ENCODE measurements at places on chromosomes 1 and 21.

GRCh38 chr1:164576291-164577271 is 17.6 kb downstream of the PBX1 start:
- peak; percentile 66 for DNase-seq

GRCh38 chr1:173193639-173194038 is 13.5 kb downstream of the TNFSF4 start:
- peak; percentile 89 for DNase-seq

GRCh38 chr1:15627343-15627988 is 10.2 kb downstream of the DDI2 start:
- DNase-seq, result no peak

DNA sequence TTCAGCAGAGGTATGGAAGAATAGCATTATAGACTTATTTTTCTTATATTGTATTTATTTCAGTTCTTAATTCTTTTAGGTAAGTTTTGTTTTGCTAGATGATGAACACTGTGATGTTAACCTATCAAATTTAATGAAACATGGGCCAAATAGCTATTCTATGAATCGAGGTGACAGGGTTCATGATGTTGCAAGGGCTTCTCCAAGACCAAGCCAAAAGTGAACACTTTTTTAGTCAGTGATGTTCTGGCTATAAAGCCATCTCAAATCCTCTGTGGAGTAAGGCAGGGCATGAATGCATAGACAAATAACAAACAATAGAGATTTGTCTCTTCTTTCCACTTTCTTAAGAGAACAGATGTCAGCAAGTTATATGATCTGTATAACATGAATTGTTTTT is 26.7 kb downstream of the C1orf146 start:
- no peak for DNase-seq

- DNase-seq, result no peak
Observed at GRCh38 chr1:96290033-96290432, 431.6 kb upstream of the PTBP2 start.
